ENCODE measurements at places on chromosomes 13 and 19.

GRCh38 chr19:39970425-39970674 is 615 bp upstream of the PSMC4 start:
- DNase-seq = no peak

- no peak for DNase-seq
These were observed 94.0 kb upstream of the PEG3 start for GRCh38 chr19:56934438-56935090.

- DNase-seq = no peak
These were observed 93.1 kb upstream of the ZNF507 start for GRCh38 chr19:32252333-32252669.

DNA sequence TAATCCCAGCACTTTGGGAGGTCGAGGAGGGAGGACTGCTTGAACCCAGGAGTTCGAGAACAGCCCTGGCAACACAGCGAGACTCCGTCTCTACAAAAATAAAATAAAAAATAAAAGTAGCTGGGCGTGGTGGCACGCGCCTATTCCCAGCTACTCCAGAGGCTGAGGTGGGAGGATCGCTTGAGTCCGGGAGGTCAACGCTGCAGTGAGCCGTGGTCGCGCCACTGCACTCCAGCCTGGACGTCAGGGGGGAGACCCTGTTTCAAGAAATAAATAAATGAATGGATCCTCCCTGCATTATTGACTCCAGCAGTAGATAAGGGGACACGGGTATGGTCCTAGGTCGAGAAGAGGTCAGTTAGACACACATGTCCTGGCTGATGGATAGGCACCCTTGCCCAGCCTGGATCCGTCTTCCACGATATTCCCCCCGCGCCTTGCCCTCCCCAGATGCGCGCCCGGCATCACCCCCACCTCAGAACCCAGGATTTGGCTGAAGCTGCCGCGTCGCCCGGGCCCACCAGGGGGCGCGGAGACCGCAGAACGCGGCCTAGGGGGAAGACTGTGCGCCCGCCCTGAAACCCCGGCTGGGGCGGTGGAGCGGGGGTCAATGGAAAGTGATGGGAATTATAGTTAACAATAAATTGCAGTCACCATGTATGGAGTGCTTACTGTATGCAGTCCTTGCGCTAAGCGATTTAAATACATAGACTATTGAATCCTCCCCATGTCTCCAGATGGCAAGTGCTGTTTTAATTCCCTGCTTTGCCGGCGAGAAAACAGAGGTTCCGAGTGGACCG is 2.1 kb upstream of the HOOK2 start:
- DNase-seq = peak; percentile 94

GRCh38 chr19:38647966-38648768 is 718 bp downstream of the ACTN4 start:
- DNase-seq = peak; percentile 61

DNA sequence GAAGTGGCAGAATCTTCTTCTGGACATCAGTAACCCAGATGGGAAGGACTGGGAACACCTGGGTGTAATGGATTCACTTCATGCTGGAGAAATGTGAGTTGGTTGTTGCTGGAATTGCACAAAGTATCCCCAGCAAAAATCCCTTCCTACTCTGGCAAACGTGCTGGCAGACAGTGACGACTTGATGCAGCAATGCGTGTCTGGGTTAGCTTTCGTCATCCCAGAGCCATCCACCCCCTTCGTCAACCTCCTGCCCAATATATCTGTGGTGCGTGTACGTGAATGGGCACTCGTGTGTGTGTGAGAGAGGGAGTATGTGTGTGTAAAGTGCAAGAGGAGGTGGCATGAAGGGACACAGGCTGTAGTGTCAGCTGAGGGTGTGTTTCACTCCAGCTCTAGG is 70.9 kb downstream of the TM9SF2 start:
- no peak for DNase-seq

DNA sequence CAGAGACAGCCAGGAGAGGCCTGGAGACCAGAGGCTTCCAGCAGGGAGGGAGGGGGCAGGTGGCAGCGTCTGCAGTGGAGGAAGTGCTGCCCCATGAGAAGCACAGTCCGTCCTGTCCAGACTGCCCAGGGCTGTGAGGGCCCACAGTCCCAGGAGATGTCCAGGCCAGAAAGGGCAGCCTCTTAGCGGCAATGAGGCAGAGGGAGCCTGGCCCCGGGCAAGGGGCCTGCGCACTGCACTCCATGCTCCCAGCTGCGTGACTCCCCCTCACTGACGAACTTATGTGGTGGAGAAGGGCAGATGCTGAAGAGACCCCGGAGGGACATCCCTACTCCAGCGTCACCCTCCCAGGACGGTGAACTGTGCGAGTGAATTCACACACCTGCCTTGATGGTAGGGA is 115.3 kb downstream of the SOX1 start:
- no peak for DNase-seq

GRCh38 chr13:95644601-95645052 is at the start of gene DZIP1:
TSS of gene DZIP1 (minus strand) at chr13:95644706. CDS start at chr13:95642029, 2,677 bp downstream.
- peak; percentile 97 for DNase-seq

- DNase-seq = peak; percentile 47
These were observed 29.2 kb downstream of the PIP5K1C start for GRCh38 chr19:3670796-3671679.

DNA sequence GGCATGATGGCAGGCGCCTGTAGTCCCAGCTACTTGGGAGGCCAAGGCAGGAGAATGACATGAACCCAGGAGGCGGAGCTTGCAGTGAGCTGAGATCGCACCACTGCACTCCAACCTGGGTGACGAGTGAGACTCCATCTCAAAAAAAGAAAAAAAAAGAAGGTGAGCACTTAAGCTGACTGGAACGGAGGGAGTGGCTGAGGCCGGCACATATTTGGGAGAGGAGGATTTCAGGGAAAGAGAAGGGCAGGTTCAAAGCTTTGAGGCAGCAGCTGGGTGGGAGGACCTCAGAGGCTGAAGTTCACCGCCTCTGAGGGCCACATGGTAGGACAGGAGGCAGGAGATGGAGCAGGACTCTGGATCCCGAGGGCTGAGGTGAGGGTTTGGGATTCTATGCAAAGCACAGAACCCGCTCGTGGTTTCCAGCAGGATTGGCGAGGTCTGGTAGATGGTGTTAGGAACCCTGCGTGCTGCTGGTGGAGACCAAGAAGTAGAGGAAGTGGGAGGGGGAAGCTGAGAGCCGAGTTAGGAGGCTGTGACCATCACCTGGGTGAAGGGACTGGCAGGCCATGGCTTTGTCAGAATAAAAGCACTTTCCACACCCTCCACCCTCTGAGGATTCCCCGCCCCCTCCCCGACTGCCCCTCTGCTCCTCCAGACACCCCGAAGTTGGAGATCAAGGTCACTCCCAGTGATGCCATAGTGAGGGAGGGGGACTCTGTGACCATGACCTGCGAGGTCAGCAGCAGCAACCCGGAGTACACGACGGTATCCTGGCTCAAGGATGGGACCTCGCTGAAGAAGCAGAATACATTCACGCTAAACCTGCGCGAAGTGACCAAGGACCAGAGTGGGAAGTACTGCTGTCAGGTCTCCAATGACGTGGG is 8.4 kb downstream of the CD22 start:
- DNase-seq = no peak

DNA sequence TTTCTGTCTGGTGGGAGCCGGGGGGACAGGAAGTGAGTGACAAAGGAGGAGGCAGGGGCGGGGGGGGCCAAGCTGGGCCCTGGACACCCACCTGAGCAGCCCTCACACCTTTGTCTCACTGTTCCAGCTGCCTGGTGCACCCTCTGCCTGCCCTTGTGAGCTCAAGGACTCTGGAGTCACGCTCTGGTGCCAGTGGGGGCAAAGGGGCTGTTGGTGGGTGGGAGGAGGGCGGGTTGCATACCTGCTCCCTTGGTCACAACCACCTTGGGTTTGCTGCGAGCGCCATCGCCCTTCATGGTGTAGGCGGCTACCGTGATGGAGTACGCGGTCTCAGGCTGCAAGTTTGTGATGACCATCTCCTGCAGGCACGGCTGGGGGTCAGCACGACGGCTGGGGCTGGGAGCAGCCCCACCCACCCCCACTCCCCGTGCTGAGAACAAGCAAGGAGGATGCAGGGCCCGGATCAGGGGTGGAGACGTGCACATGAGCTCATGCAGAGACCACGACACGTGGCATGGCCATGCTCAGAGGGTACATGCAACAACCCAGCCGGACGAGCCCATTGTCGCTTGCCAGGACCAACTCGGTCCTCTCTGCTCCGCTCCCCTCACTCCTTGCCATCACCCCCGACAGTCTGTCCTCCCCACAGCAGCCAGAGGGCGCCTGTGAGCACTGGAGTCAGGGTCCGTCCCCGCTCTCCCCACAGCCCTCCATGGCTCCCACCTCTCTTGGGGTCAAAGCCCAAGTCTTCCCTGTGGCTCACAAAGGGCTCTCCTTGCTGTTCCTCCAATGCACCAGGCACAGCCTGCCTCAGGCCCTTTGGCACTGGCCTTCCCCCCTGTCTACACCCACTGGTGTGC is 114.9 kb downstream of the PTPRS start:
- DNase-seq = peak; percentile 83

- no peak for DNase-seq
These were observed 331.5 kb upstream of the ARGLU1 start for GRCh38 chr13:106899442-106899841.

DNA sequence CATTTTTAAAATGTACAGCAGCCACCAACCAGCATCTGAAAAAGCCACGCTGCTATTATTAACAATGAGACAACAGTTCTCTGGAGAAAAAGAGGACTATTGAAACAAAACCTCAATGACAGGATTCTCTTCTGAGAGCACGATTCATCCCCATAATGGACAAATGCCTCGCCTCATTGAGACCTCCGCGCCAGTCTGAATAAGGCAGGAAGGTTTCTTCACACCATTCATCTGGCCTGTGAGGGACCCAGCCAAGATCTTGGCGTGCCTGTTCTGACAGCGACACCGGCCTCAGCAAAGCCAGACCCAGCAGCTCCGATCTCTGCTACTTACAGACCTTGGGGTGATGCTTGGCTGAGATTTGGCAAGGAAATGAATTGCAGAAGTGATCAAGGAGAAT is 14.8 kb downstream of the SMIM7 start:
- DNase-seq = no peak

- DNase-seq = no peak
These were observed at the start of gene CAPS for GRCh38 chr19:5913739-5914357. TSS of gene CAPS (plus strand) at chr19:5914254. CDS start at chr19:5914407, 153 bp downstream.

GRCh38 chr19:41912899-41913537 is 15.2 kb downstream of the ERFL start:
- DNase-seq = peak; percentile 78

GRCh38 chr13:82597747-82598146 is 1284.5 kb downstream of the SLITRK1 start:
- DNase-seq = peak; percentile 53

- no peak for DNase-seq
These were observed 66.9 kb downstream of the ING1 start for GRCh38 chr13:110780422-110780821.

DNA sequence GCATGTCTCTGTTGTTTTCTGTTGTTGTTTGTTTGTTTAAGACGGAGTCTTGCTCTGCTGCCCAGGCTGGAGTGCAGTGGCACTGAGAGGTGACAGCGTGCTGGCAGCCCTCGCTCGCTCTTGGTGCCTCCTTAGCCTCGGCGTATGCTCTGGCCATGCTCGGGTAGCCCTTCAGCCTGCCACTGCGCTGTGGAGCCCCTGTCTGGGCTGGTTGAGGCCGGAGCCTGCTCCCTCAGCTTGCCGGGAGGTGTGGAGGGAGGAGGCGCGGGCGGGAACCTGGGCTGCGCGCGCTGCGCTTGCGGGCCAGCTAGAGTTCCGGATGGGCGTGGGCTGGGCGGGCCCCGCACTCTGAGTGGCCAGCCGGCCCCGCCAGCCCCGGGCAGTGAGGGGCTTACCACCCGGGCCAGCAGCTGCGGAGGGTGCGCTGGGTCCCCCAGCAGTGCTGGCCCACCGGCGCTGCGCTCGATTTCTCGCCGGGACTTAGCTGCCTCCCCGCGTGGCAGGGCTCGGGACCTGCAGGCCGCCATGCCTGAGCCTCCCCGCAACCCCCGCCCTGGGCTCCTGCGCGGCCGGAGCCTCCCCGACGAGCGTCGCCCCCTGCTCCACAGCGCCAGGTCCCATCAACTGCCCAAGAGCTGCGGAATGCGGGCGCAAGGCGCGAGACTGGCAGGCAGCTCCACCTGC is 6.6 kb upstream of the ZNF329 start:
- peak; percentile 44 for DNase-seq

GRCh38 chr13:29582171-29582570 is 13.3 kb downstream of the SLC7A1 start:
- peak; percentile 58 for DNase-seq

DNA sequence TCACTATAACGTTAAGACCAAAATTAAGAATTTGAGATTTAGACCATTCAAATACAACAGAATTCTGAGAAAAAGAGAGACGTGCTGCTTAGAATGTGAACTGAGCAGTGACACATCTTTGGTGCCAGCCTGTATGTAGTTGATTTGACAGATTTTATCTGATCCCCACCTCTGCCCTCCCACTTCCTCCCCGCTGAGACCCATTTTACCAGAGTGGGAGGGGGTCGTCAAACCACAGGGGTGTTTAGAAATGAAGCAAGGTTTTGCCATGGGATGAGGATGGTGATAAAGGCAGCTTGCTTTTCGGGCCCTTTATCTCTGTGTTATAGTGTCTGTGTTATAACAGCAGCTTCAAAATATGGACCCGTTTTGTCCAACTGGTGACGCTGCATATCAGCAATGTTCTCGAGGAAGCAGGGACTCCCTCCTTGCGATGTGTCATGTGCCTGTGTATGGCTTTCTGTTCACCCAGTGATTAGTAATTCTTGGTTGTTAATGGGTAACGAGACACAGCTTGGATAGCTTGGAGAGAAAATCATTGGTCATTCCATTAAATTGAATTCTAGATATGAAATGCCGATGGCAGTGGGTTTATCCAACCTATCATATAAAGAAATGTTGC is 125.0 kb downstream of the HS6ST3 start:
- no peak for DNase-seq

DNA sequence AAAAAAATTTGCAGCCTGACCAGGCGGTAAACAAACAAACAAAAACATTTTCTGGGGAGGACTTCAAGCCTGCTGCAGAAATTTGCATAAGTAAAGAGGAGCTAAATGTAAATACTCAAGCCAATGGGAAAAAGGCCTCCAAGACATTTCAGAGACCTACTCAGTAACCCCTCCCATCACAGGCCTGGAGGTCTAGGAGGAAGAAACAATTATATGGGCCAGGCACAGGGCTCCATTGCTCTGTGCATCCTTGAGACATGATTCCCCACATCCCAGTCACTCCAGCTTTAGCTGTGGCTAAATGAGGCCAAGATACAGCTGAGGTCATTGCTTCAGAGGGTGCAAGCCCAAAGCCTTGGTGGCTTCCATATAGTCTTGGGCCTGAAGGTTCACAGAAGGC is 793.4 kb downstream of the SLITRK1 start:
- DNase-seq = no peak

GRCh38 chr19:30804751-30805150 is 432.6 kb downstream of the ZNF536 start:
- DNase-seq = no peak

GRCh38 chr13:31073859-31074718 is 87.6 kb downstream of the HSPH1 start:
- no peak for DNase-seq
